Activated CD4-positive, alpha-beta T cell treated with anti-CD3 and anti-CD28 coated beads, Interleukin-2, amount 10 ng/mL, durations not matched to agents 7 days and 5 days (primary cell): ENCODE measurements at places on chromosomes 7 and 10. TPM values are rescaled to one million over a fixed set of nuclear protein-coding genes. Genes with fewer than 3 reads are reported as not detected.

Gene KCP
- 0.10 TPM for total RNA-seq

Gene SKIDA1
- 0.12 TPM for total RNA-seq

DNA sequence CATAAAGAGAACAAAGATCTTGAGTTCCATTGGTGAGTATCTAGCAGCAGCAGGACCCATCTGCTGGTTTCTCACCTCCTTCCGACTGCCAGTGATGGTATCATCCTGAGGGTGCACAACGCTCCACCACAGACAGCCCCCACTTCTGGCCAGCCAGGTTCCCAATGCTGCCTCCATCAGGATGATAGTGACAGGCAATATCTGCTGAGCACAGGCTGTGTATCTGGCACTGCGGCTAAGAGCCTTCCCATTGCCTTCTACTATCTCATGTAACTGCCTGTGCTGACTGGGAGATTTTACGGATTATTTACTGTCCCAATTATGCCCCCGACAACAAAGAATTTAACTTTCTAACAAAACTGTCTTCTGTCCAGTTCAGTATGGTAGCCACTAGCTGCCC lies 352.4 kb upstream of the AOAH start:
- peaks cover 37% of the 10 kb centered on the region for H3K36me3 ChIP-seq
- H3K27ac ChIP-seq: no peak overlapping the region
- no peak overlapping the region for H3K4me3 ChIP-seq
- H3K4me1 ChIP-seq: peaks cover 6% of the 10 kb centered on the region

- DNase-seq: no peak
- H3K27me3 ChIP-seq: no peaks in the 10 kb centered on the region
- no peak overlapping the region for H3K4me3 ChIP-seq
- no peaks in the 10 kb centered on the region for H3K36me3 ChIP-seq
Observed at GRCh38 chr10:95480102-95480900, 80.9 kb downstream of the SORBS1 start.

Gene ECD
- total RNA-seq: 30.5 TPM
